ENCODE measurements at places on chromosomes 6 and 20. TPM values are rescaled to one million over a fixed set of nuclear protein-coding genes. Genes with fewer than 3 reads are reported as not detected.

NPBWR2 gene
- not detected for total RNA-seq

C6orf15 gene
- total RNA-seq: not detected

HUS1B gene
- total RNA-seq: 0.68 TPM

RAB32 gene
- 108 TPM for total RNA-seq

RIPPLY2 gene
- under 0.01 TPM for total RNA-seq

CST9L gene
- total RNA-seq: not detected

HLA-DQB2 gene
- not detected for total RNA-seq
